KBM-7 (cell line): ENCODE measurements at places on chromosomes 12 and 14.
A peak's percentile ranks its signal among the peaks of the same experiment; 100 is the strongest.

DNA sequence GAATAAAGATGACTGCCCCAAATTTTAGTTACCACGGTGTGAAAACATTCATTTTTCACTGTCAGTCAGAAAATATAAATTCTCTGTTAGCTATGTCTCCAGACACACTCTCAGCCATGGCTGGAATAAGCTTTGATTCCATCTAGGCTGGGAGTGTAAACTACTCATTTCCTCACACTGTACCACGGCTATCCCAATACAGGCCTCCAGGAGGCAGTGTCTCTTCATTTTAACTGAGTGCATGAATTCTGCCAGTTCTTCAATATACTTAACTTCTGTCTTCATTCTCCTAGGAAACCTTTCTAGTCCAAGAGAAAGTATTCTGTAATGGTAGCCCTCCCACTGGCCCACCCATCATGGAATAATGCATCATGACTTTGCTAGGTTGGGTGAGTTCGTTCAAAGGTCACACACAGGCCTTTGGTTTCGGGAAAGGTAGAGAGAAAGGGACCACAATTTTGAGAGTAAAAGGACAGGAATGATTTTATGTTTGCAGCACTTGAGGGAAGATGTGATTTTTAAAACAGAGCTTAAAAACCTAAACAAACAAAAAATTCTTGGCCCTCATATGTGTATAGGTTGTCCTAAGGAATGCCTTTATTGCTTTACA, 381.1 kb downstream of the SEC23A start:
- peak; percentile 57 for DNase-seq

DNA sequence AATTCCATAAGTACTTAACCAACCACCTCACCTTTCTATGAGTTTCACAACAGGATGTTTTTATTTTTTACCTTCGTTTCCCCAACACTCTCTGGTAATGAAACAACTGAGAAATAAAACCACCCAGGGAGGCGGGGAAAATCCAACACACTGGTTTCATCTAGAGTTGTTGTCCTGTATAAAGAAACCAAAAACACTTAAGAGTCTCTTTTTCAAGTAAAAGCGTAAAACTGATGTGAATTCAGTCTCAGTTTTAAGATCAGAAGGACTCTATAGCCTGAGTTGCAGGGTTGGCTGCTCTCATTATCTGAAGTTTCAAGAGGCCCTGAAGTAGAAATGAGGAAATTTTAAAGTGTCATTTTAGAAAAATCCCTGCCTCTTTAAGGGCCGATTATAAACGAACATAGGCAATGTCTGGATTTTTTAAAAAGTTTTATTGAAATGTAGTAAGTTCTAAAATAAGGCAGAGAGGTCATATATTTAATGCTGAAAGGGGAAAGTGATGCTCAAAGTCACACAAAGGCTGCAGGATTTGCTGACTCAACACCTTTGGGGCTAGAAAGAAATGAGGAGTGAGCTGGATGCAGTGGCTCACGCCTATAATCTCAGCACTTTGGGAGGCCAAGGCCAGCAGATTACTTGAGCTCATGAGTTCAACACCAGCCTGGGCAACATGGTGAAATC, 27.2 kb downstream of the HIGD1C start:
- DNase-seq = no peak

GRCh38 chr14:24196071-24197055, 1.1 kb upstream of the TM9SF1 start:
- DNase-seq = peak; percentile 50

DNA sequence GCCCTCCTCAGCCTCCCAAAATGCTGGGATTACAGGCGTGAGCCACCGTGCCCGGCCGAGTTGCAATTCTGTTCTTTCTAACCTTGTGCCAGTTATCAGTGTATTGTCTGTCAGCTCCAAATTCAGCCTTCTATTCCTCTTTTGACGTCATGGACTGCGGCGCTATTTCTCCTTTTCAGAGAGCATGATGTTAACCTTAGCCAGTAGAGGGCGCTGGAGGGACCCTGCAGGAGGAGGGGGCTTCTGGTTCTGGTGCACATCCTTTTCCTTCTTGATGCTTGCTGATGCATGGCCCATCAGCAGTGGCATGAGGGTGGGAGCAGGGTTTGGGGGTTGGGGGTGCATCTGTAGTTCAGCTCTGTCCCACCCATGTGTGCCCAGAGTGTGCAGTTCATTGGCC, 179.3 kb upstream of the RMST start:
- DNase-seq = peak; percentile 12

GRCh38 chr12:25308756-25309155, 58.0 kb upstream of the KRAS start:
- DNase-seq = no peak

- no peak for DNase-seq
Measured at GRCh38 chr14:36513012-36513420, 7.0 kb downstream of the NKX2-1 start.

DNA sequence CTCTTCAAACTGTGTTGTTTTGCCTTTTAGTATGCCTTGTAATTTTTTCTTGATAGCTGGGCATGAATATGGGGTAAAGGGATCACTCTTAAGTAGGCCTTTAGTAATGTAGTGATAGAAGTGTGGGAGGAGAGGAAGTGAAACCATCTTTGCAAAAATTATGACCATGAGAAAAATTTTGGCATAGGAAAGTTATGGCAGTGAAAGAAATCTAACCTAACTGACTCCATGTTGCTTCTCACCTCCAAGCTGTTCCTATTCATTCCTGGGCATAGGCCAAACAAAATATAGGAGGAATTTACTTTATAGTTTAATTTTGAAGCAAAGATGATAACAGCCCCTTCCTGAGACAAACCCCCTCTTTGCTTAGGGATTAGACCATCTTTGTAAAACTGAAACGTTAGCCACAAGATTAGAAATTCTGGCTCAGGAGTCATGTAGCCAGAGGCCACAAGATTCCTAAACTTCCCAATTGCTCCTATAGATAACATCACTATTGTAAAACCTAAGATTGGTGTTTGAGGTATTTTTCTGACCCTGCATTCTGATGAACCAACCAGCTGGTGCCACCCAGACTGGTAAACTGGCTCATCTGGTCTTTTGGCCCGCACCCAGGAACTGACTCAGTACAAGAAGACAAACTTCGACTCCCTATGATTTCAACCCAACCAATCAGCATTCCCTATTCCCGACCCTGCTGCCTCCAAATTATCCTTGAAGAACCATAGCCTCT, 45.8 kb downstream of the CRADD start:
- DNase-seq = no peak

GRCh38 chr14:56694609-56695008, 115.0 kb downstream of the TMEM260 start:
- no peak for DNase-seq

DNA sequence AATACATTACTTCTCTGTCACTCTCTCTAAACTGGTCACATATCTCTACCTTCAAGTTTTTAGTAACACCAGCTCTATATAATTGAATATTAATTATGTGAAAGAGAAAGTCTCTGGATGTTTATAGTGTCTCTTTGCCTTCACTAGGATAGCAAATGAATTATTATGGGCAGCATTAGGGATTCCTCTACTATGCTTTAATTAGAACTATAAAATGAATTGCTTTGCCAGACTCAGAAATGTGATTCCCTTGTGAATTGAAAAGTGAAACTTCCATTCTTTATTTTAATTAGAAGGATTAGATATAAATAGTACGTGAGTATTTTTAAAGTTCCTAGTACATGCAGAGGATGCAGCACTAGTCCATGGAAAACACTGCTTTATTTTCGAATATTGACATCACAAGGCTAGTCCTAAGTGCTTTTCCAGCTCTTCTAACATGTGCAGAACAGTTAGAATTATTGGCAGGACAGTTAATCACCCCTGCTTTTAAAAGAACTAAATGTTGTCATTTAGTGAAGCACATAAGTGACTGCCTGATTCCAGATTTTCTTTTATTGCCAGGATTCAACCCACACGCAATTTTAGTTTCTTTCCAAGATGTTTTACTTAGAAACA, 23.0 kb upstream of the REP15 start:
- no peak for DNase-seq

- no peak for DNase-seq
Measured at GRCh38 chr14:101476916-101477553, 84.3 kb upstream of the DIO3 start.

- no peak for DNase-seq
Measured at GRCh38 chr14:53032161-53032803, 81.4 kb upstream of the FERMT2 start.

DNA sequence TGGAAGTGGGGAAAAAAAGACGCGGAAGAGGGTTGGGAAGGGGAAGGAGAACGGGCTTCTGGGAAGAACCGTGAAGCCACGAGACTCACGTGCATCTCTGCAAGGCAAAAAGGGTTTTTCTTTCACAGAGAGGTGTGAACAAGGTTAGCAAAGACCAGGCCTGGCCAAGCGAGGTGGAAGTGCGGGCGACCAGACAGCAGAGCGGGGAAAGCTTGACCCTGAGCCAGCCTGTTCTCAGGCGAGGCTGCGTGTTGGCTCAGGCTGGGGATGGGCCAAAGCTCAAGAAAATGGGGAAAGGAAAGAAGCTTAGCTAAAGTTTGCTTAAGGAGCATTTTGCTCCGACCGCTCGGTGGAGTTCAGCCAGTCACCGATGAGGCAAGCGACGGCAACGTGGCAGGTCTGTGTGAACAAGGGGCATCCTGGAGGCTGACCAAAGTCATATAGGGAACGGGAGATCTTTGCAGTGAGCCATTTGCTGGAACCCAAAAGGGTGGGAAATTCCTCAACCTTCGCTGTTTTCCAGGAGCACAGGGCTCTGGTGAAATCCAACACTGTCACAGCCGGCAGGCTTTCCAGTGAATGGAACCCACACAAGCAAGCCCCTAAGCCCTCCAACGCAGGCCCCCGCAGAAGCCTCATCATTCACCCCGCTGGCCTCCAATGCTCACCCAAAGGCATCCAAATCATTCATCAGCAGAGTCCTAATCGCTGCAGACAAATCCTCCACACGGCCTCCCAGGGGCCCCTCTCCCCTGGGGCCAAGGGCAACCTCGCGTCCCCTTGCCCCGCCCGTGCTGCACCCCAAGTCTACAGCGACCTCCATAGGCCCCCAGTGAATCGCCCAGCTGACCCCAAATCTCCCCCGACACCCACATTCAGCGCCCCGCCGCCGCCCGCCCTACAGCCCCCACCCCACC, 754 bp downstream of the ZNF605 start:
- DNase-seq = peak; percentile 20

DNA sequence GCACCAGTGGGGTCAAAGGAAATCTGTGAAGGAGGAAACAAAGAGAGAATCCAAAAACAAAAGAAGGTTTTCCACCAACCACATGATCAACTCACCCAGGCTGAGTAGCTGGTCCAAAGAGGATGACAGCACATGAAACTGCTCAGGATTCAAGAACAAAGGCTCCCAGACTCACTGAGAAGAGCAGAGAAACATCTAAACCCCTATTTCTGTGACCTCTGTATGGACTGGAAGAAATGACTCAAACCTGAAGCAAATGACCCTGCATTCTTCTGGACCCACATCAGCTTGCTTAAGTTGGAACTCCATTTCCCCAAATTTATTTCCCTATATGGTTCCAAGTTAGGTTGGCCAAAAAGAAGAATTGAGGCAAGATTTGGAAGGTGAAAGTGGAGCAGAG, 26.3 kb downstream of the TC2N start:
- DNase-seq = no peak

DNA sequence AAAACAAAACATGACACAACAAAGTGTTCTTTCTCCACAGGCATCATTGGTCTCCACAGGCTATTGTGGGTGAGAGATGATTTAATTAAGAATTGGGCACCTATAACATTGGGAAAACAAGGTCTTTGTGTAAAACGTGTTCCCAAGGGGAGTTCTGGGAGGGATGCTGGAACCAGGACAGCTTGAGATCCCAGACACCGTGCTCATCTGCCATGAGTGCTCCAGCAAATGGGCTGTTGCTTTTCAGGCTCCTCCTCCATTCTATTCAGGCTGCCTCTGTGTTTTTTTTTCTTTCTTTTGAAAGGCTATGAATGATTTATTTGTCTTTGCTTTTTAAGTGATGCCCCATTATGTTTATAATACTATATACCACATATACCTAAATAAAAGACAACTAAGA, 122.4 kb downstream of the DACT1 start:
- DNase-seq = no peak

DNA sequence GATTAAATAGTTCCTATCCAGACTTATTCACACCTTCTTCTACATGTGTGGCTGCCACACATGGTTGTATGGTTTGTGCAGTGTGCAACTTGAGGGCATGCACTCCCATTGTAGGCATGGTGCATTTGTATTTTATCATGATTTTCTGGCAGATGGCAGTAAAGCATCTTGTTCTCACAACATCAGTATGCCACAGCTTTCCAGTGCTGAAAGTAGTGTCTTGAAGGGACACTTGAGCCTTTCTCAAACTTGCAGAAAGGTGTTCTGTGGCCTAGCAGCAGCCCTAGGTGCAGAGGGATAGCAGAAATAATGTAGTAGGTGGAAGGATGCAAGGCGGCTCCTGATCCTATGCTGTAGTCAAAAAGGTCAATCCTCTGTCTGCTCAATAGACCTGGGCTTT, 72.9 kb downstream of the LMNTD1 start:
- no peak for DNase-seq

GRCh38 chr12:52311285-52311648, 9.9 kb downstream of the KRT83 start:
- DNase-seq = no peak

- DNase-seq = peak; percentile 77
Measured at GRCh38 chr12:4307593-4308333, 13.2 kb upstream of the TIGAR start.

DNA sequence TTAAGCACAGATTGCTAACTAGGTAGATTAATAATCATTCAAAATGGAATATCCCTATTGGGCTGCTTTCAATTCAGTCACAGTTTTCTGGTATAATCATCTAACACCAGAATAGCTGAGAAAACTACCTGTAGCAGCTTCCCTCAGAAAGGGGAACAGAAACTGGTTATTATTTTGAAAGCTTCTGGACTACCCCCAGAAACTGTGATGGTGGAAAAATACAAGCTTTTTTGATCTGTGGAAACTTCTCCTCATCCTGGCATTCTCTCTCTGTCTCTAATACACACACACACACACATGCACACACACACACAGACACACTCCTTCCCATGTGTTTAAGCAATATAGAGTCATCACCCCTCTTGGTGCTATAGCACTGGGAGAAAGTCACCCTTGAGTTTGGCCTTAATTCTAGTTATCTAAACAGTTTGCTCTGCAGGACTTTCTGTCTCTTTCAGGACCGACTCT, 251.5 kb upstream of the LMO3 start:
- peak; percentile 53 for DNase-seq
